Left ventricle myocardium superior (tissue), 1 donor: ENCODE measurements at places on chromosomes 3 and 15. TPM values are rescaled to one million over a fixed set of nuclear protein-coding genes. Genes with fewer than 3 reads are reported as not detected.

Gene PLS1
- 1.8 TPM for total RNA-seq

Gene GOLGA8N
- 9.6 TPM for total RNA-seq

Gene LYZL4
- total RNA-seq = not detected

Gene CHRFAM7A
- 1.3 TPM for total RNA-seq
